ENCODE measurements at places on chromosomes 12 and 14.

- DNase-seq = no peak
Measured at GRCh38 chr14:43132441-43132840, 1374.6 kb downstream of the FSCB start.

- DNase-seq = no peak
Measured at GRCh38 chr12:27733052-27733656, 22.5 kb downstream of the MRPS35 start.

GRCh38 chr12:51922762-51923505, 15.6 kb downstream of the ACVRL1 start:
- DNase-seq = no peak

DNA sequence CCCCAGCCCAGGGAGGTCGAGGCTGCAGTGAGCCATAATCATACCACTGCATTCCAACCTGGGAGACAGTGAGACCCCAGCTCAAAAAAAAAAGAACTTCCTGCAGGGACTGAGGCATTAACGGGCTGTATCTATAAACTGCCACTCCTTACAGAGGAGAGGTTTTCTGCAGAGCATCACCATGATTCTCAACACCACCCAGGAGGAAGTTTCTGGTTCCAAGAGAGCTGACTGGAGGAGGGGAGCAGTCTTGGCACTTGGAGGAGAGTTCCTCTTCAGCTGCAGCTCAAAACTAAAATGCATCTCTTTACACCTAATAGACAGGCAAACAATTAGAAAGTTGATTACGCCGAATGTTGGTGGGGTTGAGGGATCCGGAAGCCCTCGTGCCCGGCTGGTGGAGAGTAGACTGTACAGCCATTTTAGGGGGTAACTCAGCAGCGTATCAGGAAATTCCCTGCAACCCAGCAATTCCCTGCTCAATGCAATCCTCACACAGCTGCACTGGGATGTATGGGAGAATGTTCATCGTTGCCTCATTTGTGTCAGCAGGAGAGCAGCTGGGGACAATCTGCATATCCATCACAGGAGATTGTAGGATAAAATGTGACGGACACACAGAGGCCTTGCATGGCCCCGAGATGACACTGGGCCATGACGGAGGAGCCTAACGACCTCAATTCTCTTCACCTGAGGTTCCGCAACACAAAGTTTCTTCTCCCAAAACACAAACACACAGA, 36.6 kb downstream of the ACTN1 start:
- DNase-seq = no peak

- DNase-seq = no peak
Measured at GRCh38 chr14:68208218-68208617, 388.6 kb downstream of the RAD51B start.

- no peak for DNase-seq
Measured at GRCh38 chr14:26835979-26836570, 238.2 kb upstream of the NOVA1 start.

- no peak for DNase-seq
Measured at GRCh38 chr12:26428420-26428819, 233.0 kb downstream of the SSPN start.

DNA sequence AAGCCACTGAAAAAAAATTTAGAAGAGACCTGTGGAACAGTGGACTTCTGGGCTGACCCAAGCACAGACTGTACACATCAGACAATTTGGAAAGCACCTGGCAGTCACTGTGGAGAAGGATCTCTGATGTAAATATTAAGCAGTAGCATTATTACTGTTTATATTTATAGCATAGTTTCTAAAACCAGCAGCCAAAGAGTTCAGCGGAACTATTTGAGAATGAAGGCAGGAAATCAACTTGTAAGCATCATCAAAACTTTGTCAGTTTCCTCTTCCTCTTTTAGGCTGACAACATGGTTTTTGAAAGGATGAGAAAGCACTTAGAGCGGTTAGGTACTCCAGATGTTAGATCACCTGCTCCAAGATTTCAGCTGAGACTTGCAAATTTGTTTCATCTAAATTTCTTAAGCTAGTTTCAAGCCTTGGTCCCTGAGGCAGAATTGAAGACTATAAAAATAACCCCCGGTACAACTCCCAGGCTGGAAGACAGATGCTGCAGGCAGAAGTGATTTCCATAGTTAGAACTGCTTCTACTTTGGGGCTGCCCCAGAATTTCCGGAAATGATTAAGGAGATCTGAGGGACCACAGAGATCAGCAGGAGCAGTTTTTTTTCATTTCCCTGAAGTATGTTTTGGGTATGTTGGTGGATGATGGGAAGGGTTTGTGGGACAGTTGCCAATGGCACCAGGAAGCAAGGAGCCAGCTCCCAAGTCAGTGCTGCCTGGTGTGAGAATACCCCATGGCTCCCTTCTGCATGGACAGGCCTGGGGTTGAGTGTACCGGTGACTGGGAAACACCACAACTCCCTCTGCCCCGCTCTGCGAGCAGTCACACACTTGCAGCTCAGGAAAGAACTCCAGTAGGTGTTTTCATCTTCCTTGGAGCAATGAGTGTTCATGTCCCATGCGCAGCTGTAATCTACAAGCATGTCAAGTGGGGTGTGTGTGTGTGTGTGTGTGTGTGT, 354.5 kb downstream of the NUAK1 start:
- no peak for DNase-seq

- DNase-seq = no peak
Measured at GRCh38 chr12:54415221-54415929, 3.7 kb downstream of the ITGA5 start.

DNA sequence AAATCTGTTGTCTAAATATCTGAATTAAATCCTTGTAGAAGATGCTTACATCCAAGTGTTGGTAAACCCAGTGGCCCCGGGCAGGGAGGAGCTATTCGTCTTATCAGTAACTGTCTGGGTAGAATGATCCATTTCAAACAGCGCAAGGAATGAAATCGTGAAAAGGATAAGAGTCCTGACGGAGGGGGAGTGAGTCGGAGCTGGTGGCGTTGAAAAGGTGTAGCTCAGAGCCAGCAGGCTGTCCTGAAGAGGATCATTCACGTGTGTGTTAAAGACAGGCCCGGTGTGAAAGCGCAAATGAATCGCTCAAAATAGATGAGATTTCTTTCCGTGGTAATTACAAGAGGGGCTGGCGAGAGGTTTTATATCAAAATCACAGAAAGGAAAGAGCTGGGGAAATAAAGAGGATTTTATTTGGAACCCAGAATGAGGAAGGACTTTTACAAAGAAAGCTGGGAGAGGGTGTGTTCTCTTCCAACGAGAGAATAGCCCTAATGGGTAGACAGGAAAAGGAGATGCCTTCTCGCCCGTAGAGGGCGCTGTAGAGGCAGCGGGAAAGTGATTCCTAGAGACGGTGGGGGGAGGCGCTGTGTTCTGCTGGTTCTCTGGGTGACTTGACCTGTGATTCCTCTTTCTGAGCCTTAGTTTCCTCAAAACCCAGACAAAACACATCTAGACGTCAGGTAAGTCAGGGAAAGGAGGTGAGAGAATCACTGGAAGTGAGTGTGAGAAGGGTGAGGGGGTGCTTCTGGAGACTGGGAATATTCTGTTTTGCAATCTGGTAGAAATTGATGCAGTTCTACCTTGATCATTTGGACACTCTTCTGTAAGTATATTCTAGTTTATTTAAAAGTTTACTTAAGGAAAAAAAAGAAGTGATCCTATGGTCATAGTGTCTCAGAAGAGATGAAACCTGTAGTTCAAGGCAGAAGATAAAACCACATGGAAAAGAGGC, 39.3 kb downstream of the SRRM4 start:
- DNase-seq = no peak

DNA sequence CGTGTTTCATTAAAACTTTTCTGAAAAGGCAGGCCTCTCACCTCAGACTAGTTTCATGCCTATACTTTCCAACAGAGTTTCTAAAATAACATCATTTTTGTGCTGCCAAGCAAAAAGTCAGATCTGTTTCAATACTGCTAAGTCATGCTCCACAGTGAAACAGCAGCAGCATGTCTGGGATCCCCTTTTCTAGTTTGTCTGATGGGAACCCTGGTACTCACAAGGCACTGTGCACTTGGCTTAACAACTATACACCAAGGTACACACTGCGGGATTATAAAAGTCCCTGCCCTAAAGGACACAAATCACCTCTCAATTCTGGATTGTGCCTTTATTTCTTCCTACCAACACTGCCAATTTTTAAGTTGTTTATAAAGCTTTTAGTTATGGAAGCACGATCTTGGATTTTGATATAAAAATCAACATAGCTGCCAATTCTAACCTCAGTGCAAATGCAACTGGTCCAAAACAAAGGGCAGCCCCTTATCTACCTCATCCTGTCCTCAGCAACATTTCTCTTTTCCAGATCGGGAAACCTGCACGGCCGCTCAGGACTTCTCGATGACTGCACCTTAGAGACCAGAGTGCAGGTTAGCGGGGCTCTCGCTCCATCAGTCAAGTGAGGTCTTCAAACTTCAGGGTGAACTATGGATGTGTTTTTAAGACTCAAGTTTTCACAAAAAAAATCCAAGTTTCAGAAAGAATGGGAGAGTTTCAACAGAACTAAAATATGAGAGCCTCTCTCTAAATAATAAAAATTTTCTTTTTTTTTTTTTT, 1.7 kb upstream of the EIF5 start:
- no peak for DNase-seq

DNA sequence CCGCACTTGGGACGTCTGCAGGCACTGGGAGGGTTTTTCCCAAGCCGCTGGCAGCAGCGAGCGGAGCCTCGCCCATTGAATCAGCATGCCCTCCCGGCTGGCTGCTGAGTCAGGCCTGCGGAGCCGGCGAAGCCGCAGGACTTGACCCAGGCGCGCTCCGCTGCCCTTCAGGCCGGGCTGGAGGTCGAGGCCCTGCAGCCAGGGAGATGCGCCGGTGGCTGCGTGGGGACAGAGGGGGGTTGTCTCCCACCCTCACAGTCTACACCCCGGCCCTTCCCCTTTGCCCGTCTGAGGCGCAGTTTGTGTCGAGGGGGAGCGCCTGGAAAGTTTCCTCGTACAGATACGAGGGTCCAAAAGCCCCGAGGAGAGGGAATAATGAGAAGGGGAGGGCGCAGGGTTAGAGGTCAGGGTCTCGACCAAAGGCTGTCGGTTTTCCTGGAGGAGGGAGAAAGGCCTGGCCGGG, 759 bp upstream of the KLC1 start:
- DNase-seq = no peak

Measured in stimulated activated CD4-positive, alpha-beta T cell treated with anti-CD3 and anti-CD28 coated beads, TNF-alpha, amount 100 ng/mL, for 1 hour (primary cell).